ENCODE measurements at places on chromosomes 4 and X.

- no peak for DNase-seq
Observed at GRCh38 chrX:36581030-36581429, 427.1 kb upstream of the FAM47C start.

- DNase-seq, result no peak
Observed at GRCh38 chr4:35604252-35604651, 640.1 kb downstream of the ARAP2 start.

DNA sequence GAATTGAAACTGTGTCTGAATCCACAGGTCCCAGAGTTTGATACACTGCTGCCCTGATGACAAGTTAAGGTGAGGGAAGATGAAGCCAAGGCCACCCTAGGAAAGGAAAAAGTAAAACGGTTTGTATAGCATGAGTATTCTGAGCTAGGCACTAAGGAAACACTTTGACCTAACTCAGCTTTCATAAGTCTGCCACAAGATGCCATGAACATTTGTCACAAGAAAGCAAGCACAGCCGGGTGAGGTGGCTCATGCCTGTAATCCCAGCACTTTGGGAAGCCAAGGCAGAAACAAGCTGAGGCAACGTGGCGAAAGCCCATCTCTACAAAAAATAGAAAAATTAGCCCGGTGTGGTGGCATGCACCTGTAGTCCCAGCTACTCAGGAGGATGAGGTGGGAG, 34.2 kb downstream of the ELOVL6 start:
- no peak for DNase-seq

GRCh38 chr4:90476019-90476418, 348.8 kb downstream of the CCSER1 start:
- DNase-seq, result no peak
